ENCODE measurements at places on chromosomes 7 and 10. TPM values are rescaled to one million over a fixed set of nuclear protein-coding genes. Genes with fewer than 3 reads are reported as not detected.
A peak's percentile ranks its signal among the peaks of the same experiment; 100 is the strongest.

DNA sequence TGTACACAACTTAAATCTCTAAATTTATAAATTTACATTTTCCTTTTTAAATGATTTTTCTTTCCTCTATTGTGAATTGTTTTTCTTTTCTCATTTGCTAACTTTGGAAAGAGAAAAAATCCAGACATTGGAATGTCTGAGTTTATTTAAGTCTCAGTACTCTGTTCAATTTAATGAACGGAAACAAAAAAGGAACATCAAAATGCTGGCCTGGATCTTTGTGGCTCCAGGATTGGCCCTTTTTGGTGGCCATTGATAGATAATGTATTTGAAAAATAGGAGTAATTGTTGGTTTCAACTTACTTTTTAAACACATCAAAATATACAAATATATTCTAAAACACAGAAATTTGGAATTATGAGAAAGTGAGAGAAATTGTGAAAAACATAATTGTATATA lies 336.0 kb downstream of the SUGCT start:
- DNase-seq: no peak

DNA sequence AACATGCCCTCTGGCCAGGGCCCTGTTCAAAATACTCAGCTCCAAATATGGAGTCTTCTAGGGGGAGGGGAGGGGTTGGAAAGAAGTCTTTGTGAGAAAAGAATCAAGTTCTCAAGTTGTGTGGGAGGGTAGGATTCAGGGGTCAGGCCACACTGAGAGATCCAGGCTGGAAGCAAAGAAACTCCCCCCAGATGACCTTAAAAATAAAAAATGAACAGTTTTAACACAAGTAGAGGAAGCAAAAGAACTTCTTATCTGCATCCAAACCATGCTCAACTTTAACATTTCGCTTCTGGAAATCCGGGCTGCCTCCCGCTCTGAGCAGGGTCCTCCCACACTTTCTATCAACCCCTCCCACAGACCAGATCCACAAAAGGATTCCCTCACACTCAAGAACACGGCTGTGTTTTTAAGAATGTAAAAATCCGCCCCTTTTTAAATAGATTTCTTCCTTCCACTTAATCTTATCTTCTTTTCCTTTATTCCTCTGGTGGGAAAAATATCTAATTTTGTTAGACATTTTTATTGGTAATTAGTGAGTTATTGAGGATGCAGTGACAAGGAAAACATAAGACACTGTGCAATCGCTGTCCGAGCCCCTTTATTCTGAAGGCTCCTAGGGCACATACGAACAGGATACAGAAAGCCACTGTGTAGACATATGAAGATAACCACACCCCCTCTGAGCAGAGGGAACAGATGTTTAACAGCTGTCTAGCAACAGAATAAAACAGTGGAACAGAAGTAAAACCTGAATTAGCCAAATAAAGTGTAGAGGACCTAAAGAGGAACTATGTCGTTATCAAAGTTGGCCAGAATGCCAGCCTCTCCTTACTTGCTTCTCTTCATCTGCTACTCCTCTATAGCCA lies 43.8 kb downstream of the CYTH3 start:
- DNase-seq: no peak

GRCh38 chr10:118241229-118242137 lies 100.6 kb downstream of the FAM204A start:
- DNase-seq: peak; percentile 75

DNA sequence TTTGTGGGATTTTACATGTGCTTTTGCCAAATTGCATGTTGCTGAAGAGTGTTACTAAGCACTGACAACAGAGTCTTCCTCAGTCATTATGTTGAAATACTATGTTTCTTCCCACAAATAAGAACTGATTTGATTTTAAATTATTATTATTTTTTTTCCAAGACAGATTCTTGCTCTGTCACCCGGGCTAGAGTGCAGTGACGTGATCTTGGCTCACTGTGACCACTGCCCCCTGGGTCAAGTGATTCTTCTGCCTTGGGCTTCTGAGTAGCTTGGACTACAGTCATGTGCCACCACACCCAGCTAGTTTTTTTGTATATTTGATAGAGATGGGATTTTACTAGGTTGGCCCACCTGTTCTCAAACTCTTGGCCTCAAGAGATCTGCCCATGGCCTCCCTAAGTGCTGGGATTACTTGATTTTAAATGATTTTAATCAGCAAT lies 42.3 kb downstream of the MINPP1 start:
- DNase-seq: no peak

- no peak for DNase-seq
These were observed 20.3 kb downstream of the CALHM2 start for GRCh38 chr10:103431902-103432301.

DNA sequence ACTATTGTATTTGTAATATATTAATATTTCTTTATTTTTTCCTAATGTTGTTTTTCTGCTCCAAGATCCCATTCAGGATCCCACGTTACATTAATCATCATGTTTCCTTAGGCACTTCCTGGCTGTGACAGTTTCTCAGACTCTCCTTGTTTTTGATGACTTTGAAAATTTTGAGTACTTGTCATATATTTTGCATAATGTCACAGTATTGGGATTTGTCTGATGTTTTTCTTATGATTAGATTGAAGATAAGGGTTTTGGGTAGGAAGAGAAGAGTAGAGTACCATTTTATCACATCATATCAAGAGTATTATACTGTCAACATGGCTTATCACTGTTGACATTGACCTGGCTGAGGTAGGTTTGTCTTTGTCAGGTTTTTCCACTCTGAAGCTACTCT lies 146.3 kb upstream of the TPK1 start:
- DNase-seq: no peak

Gene NKX6-2
- not detected for total RNA-seq

GRCh38 chr10:125264091-125264490 lies 103.7 kb upstream of the CTBP2 start:
- no peak for DNase-seq

GRCh38 chr10:92278996-92279696 lies 11.7 kb downstream of the CPEB3 start:
- no peak for DNase-seq

DNA sequence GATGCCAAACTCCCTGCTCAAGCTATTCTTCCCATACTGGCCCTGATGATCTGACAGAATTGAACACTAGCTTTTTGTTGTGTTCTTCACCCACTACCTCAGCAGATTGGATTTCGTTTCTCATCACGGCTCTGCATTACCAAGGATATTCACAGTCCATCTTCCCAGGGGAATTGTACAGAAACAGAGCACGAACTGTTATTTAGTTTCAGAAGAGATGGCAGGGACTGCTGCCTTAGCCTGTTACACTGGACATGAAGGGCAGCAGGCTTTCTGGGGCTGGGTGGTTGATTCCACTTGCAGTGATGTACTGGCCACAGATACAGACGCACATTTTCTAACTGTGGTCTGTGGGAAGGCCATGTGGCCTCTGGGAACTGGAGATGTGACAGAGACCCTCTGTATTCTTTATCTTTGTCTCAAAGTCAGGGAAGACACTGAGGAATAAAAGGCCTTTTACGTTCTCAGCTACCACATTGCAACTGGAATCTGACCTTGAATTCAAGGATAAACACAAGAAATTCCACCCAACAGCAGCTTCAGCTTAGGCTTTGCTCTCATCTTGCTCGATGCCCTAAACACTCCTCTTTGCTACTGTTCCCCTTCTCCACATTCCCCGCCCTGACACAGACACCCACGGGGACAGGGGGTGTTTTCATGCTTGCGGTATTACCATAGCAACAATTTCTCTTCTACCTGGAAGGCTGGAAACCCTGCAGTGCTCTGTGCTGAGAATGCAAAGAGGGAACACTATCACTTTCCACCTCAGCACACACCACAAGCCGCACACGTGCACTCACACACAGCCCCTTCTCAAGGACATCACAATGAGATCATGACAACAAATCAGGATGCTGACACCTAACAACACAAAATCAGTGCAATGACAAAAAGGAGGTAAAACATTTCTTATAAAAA lies 81.7 kb downstream of the RNF216 start:
- DNase-seq: peak; percentile 30

Data from Daoy (cell line).